ENCODE measurements at places on chromosomes 16 and 17.
A peak's percentile ranks its signal among the peaks of the same experiment; 100 is the strongest.

DNA sequence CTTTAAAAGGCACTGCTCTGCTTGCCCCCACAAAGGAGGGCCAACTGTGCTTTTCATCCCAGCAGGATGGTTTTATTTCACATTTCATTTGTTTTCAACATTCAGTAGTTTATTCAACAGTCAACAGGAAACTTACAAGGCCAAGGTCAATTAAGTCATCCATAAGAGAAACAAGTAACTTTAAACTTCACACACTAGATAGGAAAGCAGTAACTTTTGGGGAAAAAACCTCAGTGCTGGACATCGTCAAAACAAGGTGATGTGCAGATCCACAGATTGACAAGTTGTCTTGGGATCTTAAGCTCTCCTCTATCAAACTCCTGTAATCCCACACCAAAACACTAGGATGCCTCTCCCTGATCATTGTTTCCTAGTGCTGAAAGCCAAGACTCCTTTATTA lies 18.5 kb downstream of the NFE2L1 start:
- no peak for DNase-seq

DNA sequence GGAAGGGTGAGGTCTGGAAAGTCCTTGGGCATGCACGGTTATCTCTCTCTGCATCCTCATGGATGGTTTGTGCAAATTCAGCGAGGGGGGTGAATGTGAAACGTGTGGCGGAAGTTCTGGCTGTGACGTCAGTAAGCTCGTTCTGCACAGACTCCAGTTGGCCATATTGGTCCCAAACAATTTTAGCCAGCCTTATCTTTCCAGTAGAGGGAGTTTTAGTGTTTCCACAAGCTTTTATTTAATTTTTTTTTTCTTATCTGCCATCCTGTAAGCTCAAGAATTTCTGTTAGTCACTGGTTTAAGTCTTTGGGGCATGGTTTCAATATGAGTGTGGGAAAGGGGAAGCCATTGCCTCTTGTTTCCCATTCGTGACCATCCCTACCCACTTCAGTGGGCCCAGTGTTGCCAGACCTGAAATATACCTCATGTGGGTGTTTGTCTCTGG lies 39.0 kb downstream of the HLF start:
- peak; percentile 8 for DNase-seq

DNA sequence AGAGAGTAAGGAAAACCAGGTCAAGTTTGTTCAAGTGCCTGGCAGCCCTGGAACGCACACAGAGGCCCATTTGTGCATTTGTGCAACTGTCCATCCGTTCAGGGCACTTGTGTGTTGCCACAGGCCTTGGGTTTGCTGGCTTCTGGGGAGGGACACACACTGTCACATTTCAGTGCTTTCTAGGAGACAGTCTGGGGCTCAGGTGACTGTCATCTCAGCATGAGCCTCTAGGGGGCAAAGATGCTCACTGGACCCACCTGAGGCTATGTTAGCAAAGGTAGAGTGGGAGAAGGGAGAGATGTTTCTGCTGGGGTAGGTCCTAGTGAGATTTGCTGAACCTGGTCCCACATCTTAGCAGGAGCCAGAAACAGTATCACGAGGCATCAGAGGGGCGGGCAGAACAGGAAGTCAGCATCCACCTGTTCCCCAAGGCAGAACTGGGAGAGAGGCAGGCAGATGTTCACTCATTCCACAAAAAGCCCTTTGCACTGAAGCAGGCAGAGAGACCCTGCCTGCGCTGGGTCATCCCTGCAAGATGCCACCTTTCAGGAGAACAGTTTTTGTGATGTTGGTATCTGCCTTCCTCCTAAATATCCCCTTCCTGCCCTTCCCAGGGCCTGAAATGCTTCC lies 48.5 kb downstream of the RAI1 start:
- DNase-seq = no peak

GRCh38 chr17:7563115-7563869 lies 1.6 kb downstream of the SENP3 start:
- DNase-seq = no peak

Measured in fibroblast of skin of right biceps (primary cell).